ENCODE measurements at places on chromosomes 1 and 21.
A peak's percentile ranks its signal among the peaks of the same experiment; 100 is the strongest.

- no peak for DNase-seq
Measured at GRCh38 chr1:182795563-182796228, 6.1 kb downstream of the NPL start.

DNA sequence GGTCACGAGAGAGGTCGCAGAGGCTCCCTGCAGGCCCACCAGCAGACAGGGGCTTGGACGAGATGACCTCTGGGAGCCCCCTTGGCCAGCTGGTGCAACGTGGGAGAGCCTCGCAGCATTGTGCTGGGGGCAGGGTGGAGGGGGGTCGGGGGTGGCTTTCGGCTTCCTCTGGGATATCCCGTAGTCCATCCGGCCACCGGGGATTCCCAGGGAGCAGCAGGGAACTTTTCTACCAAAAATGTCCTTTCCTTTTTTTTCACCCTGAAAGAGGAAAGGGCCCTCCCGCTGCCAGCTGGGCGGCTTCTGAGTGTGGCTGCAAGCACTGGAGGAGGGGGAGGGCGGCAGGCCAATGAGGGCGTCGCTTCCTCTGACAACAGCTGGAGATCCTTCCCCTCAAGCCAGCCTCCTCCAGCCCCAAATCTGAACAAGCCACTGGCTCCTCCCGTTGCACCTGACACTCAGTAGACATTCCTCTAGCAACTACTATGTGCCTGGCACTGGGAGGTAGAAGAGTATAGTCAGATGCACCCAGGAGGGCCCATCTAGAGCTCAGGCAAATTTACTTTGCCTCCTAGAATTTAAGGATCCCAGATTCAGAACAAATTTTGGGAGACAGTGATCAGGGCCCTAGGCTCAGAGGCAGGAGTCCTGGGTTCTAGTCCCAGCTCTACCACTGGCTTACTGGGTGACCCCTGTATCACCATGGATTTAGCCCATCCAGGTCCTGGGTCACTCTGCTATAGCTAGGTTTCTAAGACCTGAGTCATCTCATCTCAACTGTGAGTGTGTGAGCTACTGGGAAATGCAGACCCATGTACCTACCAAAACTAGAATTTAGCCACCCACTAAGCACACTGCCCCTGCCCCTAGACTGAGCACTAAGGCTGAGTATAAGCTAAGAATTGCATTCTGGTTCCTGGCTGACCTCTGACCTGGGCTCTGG, 2.7 kb downstream of the MOB3C start:
- peak; percentile 94 for DNase-seq

- no peak for DNase-seq
Measured at GRCh38 chr1:192445241-192445640, 128.4 kb downstream of the RGS21 start.

- DNase-seq = no peak
Measured at GRCh38 chr1:18639368-18640055, 8.9 kb downstream of the PAX7 start.

- no peak for DNase-seq
Measured at GRCh38 chr1:207414606-207415108, 39.5 kb upstream of the CR2 start.

DNA sequence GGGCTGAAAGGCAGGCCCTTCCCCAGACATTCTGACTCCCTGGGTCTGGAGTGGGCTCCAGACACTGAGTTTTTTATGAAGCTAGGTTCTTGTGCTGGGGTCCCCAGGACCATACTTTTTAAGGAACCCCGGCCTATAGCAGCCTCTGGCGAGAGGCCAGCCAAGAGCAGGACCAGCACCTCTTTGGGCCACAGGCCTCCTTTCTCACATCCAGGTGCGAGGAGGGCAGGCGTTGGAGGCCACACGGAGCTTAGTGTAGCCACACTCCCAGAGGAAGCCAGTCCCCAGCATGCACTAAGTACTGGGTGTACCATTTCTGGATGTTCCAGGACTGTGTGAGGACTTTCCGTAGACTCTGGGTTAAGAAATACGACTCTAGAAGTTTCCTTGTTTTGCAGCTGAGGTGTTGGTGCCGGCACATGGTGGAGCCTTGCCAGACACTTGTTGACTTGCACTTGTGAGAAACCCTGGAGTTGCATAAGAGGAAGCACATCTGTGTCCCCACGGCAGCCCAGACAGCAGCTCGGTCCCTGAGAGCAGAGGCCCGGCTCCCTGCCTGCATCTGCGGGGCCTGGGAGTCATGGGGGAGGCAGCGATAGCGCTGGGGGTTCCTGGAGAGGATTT, 122.2 kb upstream of the VAMP3 start:
- DNase-seq = peak; percentile 34

DNA sequence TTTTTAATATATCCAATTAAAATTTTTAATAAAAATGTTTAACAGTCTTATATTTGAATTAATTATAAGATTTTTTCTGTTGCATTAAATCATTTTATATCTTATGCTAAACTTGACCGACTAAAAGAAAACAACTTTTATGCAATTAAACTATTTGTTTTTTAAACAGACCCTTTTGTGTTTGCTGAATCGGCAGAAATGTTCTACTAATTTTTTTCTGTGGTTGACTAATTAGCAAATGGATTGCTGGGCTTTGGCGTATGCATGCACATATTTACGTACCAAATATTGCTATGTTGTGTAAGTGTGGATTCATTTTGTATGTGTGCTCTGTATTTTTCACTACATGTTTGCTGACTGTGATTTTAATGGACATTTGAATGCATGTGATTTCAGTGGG, 174.8 kb downstream of the PBX1 start:
- DNase-seq = no peak

DNA sequence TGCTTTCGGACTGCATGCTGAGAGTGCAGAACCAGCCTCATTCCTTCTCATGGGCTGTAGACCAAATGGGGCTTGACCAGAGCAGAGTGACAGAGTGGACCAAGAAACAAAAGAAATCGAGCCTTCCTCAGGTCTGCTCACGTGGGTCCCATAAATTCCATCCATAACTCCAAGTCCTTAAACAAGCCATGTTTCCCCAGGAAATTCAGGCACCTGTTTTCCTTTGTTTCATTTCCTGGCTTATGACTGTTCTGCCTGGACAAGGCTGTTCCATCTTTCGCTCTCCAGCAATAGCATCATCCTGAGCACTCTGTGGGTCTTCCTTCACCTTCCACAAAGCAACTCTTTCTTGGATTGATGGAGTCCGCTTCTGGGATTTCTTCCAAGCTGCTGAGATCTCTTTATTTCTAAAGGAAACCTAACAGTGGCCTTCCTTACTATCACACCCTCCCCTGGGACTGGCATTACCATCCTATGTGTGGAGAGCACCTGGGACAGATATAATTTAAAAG, 63.9 kb downstream of the LAMC2 start:
- DNase-seq = no peak
